ENCODE measurements at places on chromosomes 7 and 10.

DNA sequence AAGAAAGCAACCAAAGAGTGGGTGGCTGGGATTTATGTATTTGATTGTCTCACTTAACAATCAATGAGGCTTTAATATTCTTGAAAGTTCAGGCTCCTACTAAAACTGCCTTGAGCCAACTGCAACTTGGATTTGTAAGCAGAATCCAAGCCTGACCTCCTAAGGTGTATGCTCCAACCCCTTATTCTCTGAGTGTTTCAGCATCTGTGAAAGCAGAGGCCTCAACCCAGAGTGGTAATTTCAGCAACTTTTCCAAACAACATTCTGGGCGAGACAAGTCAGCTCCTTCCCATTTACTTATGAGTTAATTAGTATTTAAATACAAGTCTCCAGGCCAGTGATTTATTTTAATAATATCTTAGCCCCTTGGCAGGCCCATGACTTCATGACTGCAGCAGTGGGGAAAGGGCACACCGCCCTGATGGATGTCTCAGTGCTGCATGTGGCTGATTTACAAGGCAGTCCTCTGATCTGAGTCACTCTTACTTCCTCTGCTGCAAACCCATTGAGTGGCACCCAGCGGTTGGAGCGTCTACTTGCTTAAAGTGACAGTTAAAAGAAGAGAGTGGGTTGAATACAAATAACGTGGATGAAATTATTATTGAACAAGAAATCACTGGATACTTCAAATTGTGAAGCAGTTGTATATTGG, 209.1 kb downstream of the TRIL start:
- H3K4me3 ChIP-seq, result no peak overlapping the region
- no peak overlapping the region for H3K27ac ChIP-seq

DNA sequence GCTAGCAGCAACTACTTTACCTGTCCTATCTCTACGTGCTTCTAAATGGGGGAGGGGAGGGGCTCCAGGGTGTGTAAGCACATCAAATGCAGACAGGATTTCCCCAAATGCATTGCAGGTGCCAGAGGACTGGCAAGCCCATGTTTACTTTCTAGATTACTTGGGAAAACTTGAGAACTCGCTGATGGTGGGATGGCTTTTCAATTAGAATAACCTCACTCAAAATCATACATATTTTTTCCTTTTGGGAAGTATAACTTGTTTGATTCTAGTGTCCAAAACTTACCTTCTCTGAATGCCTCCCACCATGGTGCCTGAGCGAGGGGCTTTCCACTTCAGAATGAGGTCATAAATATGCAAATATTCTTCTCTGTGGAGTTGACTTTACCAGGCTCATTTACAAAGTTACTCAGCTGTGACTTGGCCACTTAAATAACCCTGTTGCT, 191.3 kb upstream of the RHOBTB1 start:
- H3K27ac ChIP-seq, result no peak overlapping the region
- no peak for DNase-seq
- H3K36me3 ChIP-seq, result no peaks in the 10 kb centered on the region
- no peaks in the 10 kb centered on the region for H3K27me3 ChIP-seq

DNA sequence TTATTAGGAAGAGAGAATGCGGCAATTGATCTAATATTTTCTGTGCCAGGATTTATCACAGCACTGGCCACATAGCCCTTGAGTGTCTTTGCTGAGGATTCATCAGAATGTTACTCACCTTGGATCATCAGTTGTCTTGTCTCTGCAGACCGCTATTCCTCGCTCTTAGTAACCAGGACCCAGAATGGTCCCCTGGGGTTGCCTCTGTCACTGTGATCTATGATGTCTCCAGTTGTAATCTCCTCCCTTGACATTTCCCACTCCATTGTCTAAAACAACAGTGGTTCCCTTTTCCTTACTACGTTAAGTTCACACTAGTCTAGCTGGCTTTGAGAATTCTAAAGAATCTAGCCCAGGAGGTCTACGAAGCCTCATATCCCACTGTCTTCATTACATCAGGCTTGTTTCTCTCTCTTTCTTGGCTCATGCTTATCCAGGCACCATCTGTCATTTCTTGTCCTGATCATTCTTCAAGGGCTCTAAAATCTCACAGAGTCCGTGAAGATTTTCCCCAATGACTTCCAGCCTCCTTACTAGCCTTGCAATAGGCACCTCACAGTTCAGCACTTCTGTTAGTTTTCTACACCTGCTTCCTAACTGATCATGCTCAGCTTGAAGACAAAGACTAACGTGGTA, 125.8 kb downstream of the CUBN start:
- H3K27me3 ChIP-seq, result no peaks in the 10 kb centered on the region
- no peaks in the 10 kb centered on the region for H3K36me3 ChIP-seq
- H3K4me1 ChIP-seq, result peaks cover 49% of the 10 kb centered on the region

DNA sequence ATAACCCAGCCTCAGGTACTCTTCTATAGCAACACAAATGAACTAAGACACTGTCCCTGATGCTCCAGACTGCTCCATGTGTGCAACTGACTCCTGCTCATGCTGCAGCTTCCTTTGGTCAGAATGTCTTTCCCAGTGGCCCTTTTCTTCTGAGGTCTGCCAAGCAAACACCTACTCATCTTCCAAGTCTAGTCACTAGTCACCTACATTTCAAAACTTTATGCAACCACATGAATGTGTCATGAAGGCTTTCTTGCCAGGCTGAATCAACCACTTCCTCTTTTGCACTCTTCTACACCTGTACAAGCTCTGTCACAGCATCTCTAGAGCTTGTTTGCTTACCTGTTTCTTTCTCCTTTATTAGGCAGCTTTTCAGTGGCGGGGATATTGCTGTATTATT, 75.8 kb downstream of the LSMEM1 start:
- H3K36me3 ChIP-seq, result no peaks in the 10 kb centered on the region
- no peaks in the 10 kb centered on the region for H3K27me3 ChIP-seq
- no peak overlapping the region for H3K4me3 ChIP-seq
- H3K4me1 ChIP-seq, result no peaks in the 10 kb centered on the region
- H3K27ac ChIP-seq, result no peak overlapping the region

DNA sequence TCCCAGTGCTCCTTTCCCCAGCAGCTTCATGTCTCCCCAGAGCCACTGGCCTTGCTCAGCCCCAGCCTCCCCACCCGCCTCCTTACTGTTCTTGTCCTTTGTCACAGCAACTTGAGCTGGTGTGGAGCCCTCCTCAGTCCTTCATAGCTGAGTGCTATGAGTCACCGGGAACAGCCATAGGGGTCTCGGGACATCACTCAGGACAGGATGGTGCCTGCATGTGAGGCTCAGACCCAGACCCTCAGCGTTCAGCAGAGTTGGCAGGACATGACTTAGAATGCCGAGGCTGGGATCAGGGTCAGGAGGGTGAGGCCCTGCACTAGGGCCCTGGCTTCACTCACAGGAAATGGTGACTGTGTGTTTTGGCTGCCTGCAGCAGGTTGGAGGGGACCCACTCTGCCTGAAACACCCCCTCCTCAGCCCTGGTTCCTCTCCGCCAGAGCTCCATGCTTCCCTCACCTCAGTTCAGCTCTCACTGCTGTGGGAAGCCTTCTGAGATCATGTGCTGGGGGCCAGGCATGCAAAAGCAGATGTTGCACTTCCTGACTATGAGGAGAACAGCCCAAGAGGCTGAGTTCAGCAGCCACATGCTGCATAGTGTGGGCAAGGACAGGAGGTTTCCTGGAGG, 40.7 kb upstream of the GJD4 start:
- no peaks in the 10 kb centered on the region for H3K27me3 ChIP-seq
- peaks cover 20% of the 10 kb centered on the region for H3K36me3 ChIP-seq
- H3K27ac ChIP-seq, result no peak overlapping the region

DNA sequence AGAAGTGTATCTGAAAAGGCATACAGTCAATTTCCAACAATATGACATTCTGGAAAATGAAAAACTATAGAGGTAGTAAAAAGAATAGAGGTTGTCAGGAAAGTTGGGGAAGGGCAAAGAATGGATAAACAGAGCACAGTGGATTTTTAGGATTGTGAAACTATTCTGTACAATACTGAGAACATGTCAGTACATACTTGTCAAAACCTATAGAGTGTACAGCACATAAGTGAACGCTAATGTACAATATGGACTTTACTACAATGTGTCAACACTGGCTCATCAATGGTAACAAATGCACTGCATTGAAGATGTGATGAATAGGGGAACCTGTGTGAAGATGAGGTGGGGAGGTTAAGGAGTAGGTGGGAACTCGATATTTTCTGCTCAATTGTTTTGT, 483.0 kb upstream of the PFKP start:
- DNase-seq, result no peak
- H3K4me1 ChIP-seq, result no peaks in the 10 kb centered on the region
- no peaks in the 10 kb centered on the region for H3K27me3 ChIP-seq
- no peak overlapping the region for H3K27ac ChIP-seq

GRCh38 chr10:80277016-80277415, 12.4 kb downstream of the MAT1A start:
- H3K27ac ChIP-seq, result no peak overlapping the region
- no peaks in the 10 kb centered on the region for H3K27me3 ChIP-seq

DNA sequence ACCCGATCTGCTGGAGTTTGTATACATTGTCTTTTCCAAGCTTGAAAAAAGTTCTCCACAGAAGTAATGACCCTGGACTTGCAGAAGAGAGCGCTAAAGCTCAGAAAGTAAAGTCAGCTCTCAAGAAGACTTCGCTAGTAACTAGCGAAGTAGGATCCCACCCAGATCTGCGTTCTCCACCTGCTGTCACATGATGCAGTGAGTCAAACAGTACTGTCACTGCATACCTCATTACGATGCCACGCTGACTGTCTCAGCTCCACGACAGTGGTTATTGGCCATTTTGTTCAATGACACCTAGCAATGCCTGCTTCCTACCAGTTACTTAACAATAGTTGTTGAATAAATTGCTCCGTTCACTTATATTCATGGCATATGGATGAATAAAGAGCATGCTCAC, 29.7 kb upstream of the SEC61G start:
- peaks cover 5% of the 10 kb centered on the region for H3K27me3 ChIP-seq
- no peaks in the 10 kb centered on the region for H3K36me3 ChIP-seq
- H3K4me1 ChIP-seq, result peaks cover 6% of the 10 kb centered on the region
- no peak overlapping the region for H3K4me3 ChIP-seq
- no peak overlapping the region for H3K27ac ChIP-seq
- DNase-seq, result no peak

GRCh38 chr7:129163875-129164544, 19.5 kb downstream of the TSPAN33 start:
- no peaks in the 10 kb centered on the region for H3K27me3 ChIP-seq
- H3K4me3 ChIP-seq, result no peak overlapping the region
- no peaks in the 10 kb centered on the region for H3K36me3 ChIP-seq
- DNase-seq, result peak; percentile 37
- H3K4me1 ChIP-seq, result peaks cover 4% of the 10 kb centered on the region

DNA sequence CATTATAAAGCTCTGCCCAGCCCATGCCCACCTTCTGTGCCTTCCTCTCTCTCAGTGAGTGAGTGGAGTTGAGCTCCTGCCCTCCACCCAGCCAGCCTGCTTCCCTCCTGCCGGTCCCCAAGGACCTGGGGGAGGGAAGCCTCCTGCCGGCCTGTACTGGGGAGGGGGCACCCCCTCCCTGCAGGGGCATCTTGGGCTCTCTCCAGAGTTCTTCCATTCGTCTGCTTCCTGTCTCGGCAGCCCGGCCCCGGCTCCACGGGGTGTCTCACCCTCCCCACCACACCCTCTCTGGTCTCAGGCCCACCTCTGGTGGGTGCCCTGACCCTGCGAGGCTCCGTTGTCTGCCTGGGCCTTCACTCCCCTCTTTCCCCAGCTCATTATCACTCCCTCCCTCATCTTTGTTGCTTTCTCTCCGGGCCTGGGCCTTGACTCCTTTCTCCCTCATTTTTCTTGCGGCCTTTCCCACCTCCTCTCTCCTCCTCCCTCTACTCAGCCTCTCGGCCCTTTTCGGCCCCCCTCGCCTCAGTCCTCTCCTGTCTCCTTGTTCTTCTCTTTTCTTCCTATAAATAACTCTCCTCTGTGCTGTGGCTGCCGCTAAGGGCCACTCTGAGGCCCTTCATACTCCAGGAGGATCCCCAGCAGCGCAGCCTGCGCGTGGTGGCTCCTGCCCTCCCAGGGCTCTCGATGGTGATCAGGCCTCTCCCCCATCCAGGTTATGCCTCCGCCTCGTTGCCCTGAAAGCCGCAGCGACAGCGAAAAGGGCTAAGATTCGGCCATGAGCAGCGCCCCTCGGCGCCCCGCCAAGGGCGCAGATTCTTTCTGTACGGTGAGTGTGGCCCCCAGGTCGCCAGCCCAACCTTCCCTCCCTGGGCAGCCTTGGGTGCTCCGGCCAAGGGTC, 2.1 kb downstream of the SLC4A2 start:
- H3K4me1 ChIP-seq, result peaks cover 41% of the 10 kb centered on the region
- DNase-seq, result no peak
- no peaks in the 10 kb centered on the region for H3K27me3 ChIP-seq
- H3K4me3 ChIP-seq, result no peak overlapping the region

- H3K36me3 ChIP-seq, result no peaks in the 10 kb centered on the region
- no peaks in the 10 kb centered on the region for H3K4me1 ChIP-seq
- H3K27me3 ChIP-seq, result no peaks in the 10 kb centered on the region
- no peak for DNase-seq
These were observed 339.5 kb downstream of the WDR37 start for GRCh38 chr10:1395481-1396296.

- H3K4me3 ChIP-seq, result no peak overlapping the region
- no peaks in the 10 kb centered on the region for H3K4me1 ChIP-seq
- no peak for DNase-seq
- H3K27ac ChIP-seq, result no peak overlapping the region
- H3K36me3 ChIP-seq, result no peaks in the 10 kb centered on the region
- H3K27me3 ChIP-seq, result no peaks in the 10 kb centered on the region
These were observed 146.3 kb downstream of the ZNF22 start for GRCh38 chr10:45147000-45147399.

GRCh38 chr10:118760265-118760664, 5.5 kb upstream of the CACUL1 start:
- no peak overlapping the region for H3K4me3 ChIP-seq
- H3K27me3 ChIP-seq, result no peaks in the 10 kb centered on the region
- no peaks in the 10 kb centered on the region for H3K36me3 ChIP-seq
- no peak overlapping the region for H3K27ac ChIP-seq

GRCh38 chr7:20383351-20383750, 52.7 kb downstream of the ITGB8 start:
- no peaks in the 10 kb centered on the region for H3K4me1 ChIP-seq
- H3K4me3 ChIP-seq, result no peak overlapping the region
- no peak overlapping the region for H3K27ac ChIP-seq
- DNase-seq, result no peak
- no peaks in the 10 kb centered on the region for H3K36me3 ChIP-seq
- H3K27me3 ChIP-seq, result no peaks in the 10 kb centered on the region

GRCh38 chr10:102118867-102119266, 1.3 kb downstream of the LDB1 start:
- no peaks in the 10 kb centered on the region for H3K27me3 ChIP-seq
- no peak overlapping the region for H3K4me3 ChIP-seq
- H3K36me3 ChIP-seq, result no peaks in the 10 kb centered on the region
- H3K27ac ChIP-seq, result peak overlapping the region; percentile 90
- peaks cover 57% of the 10 kb centered on the region for H3K4me1 ChIP-seq

- H3K4me1 ChIP-seq, result no peaks in the 10 kb centered on the region
- no peak for DNase-seq
- H3K4me3 ChIP-seq, result no peak overlapping the region
- no peaks in the 10 kb centered on the region for H3K36me3 ChIP-seq
These were observed 176.8 kb upstream of the AGK start for GRCh38 chr7:141374425-141374824.

Data from CD4-positive, alpha-beta memory T cell (primary cell).